Stimulated activated CD4-positive, alpha-beta T cell treated with anti-CD3 and anti-CD28 coated beads, Interleukin-12 subunit alpha, Interleukin-12 subunit beta, amount 100 ng/mL, for 48 hours (primary cell): ENCODE measurements at places on chromosomes 4 and X.

DNA sequence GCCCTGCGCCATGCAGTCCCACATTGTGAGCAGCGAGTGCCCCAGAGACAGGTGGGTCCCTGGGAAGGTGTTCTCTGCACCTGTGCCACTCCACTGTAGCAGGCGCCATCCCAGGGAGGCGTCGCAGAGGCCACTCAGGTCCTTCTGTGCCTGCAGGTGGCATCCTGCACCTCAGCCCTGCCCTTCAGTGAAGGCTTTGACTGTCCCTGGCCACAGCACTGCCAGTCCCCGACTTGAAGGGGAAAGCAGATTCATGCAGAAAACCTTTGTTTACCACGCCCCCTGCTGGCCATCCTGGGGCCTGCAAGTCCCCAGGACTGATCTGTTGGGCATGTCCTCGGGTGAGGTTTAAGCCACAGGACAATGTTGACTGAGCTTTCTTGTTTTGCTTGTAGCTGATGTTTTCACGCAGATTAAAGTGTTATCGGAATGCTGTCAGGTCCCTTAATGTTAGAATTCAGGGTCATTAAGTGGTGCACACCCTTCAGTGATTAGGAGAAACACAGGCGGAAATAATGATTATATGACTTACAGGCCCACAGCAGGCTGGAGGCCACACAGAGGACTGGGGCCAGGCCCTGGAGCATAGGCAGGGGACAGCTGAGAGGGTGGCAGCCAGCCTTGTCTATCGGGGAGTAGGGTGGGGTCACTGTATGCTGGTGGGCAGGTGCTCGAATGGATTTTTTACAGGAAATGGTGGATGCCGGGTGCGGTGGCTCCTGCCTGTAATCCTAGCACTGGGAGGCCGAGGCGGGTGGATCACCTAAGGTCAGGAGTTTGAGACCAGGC lies 5.0 kb downstream of the TACC3 start:
- DNase-seq: peak; percentile 90

DNA sequence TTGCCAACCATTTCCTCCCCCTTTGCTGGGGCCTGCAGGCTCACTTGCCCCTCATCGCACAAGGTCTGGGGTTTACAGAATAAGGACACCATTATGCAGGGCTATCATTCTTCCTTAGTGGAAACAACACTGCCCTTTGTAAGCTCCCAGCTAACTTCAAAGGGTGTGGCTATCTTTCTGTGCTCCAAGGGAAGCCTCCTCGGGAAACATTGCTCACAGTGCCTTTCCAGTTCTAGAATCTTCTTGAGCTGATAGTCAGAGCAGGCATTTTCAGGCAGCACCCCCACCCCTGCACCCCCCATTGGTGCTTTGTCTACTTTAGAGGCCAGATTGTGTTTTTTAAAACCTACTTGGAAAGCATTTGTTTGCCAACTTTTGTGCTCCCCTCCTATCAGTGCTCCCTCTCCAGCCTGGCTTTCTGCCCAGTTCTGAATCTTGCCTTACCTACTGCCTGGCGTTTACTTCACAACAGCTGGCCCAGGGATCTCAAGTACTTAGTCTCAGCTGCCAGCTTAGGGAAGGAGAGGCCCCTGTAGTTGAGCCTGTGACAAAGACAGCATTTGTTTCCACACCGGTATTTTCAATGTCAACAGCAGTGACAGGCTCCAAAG lies 53.5 kb downstream of the PLAC1 start:
- DNase-seq: no peak

GRCh38 chr4:75989846-75990528 lies 758 bp downstream of the SDAD1 start:
- no peak for DNase-seq

DNA sequence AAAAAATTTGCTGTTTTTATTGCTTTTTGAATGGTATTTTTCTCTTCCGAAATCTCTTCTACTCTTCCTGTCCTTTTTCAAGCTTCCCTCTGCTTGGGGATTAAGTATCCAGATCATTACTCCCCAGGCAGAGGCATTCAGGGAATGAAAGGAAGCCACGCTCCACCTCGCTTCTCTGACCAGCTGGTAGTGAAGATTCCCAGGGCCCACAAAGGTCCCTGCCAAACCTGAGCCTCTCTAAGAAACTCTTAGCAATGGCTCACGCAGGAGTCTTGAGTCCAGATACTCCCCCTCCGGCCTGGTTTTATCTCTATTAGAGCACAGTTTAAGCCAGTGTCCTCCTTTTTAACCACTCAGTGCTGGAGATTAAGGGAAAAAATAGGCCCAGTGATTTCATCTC lies 51.4 kb upstream of the SOD3 start:
- DNase-seq: no peak

DNA sequence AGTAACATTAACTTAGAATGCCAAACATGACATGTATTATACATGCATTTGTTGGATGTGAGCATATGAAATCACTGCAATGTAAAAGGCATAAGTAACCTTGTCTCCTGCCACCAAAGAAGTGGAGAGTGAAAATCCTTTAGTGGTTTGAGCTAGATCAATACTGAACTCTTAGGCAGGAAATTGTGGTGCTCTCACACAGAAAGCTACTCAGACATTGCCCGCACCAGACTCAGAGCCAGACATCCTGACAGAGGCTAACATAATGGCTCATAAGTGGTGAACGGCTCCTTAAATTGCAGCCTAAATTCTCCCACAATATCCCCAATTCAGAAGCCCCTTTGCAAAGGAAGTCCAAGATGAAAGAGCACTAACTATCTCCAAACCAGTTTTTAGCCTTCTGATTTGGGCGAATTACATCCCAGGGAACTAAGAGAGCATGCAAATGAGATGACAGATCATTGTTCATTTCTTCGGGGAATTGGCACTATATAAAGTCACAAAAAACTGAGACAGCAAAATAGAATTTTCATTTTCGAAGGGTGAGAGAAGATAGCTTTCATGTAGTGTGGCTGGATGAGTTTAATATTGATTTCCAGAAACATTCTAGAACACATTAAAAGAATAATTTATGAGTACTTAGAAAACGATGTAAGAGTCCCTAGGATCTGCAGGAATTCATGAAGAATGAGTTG lies 233.6 kb upstream of the RPS6KA3 start:
- no peak for DNase-seq

DNA sequence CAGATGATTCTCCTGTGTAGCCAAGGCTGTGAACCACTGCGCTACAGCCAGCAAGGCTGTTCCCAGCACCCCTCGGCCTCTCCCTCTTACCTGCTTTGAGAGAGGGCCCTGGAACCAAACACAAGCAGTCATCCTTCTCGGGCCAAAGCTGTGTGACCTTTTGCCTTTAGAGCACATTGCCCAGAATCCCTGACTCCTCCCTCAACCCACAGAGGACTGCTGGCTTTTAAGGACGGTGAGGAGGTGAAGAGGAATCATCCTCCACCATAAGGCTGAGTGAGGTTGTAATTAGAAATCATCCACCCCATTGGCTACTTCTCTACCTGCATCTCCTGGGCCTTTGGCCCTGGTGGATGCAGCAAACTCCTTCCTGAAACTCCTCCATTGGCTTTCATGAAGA lies 93.6 kb upstream of the PJA1 start:
- no peak for DNase-seq

GRCh38 chr4:87007528-87008446 lies 73.0 kb downstream of the AFF1 start:
- peak; percentile 33 for DNase-seq

- DNase-seq: no peak
Observed at GRCh38 chr4:97185233-97185632, 958.0 kb downstream of the STPG2 start.

- no peak for DNase-seq
Observed at GRCh38 chrX:154091678-154092077, 5.8 kb downstream of the MECP2 start.

DNA sequence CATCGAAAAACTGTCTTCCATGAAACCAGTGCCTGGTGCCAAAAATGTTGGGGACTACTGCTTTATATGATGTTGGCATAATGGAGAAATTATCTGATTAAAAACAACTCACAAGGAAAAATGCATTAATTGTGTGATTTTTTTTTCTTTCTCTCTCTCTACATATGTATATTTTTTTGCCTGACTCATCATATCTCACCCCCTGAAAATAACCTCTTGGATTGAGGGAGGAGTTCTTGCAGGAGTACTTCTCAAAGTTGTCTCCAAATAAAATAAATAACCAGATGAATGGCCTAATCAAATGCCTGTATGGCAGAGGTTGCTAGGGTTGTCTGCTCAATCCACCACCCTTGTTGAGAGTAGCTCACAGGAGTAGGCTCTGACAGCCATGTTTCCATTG lies 19.9 kb upstream of the TNIP3 start:
- DNase-seq: no peak

GRCh38 chr4:6008092-6008551 lies 10.1 kb downstream of the C4orf50 start:
- no peak for DNase-seq
